ENCODE measurements at places on chromosomes 6 and 20. TPM values are rescaled to one million over a fixed set of nuclear protein-coding genes. Genes with fewer than 3 reads are reported as not detected.

DNA sequence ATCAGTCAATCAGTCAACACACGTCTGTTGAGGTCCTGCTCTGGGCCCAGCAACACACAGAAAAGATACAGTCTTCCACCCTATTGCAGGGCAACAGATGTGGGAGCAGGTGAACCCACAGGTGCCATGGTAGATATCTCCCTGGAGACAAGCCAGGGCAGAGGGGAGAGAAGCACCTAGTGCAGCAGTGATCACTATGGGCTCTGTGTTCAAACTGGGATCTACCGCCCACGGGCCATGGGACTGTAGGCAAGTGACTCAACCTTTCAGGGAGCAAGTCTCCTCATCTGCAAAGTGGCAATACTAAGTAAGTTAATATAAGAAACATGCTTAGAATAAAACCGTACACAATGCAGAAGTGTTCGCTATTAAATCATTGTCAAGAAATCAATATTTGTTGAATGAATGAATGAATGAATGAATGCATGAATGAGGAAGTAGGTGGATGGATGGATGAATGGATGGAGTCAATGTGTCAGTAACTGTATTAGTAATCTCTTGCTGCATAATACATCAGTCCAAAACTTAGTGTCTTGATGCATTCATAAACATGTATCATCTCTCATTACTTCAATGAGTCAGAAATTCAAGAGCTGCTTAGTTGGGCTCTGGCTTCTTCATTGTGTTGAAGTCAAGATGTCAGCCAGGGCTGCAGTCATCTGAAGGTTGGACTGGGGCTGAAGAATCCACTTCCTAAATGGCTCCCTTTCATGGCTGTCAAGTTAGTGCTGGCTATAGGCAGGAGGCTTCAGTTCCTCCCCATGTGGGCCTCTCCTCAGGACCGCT, 31.9 kb upstream of the NFATC2 start:
- no peak for DNase-seq

GRCh38 chr6:89596056-89596455, 42.5 kb downstream of the LYRM2 start:
- no peak for DNase-seq

- DNase-seq = no peak
Observed at GRCh38 chr6:110755411-110755834, 59.8 kb downstream of the CDK19 start.

GRCh38 chr6:33445119-33445603, 9.2 kb upstream of the ZBTB9 start:
- no peak for DNase-seq

GRCh38 chr6:28064272-28064671, 16.1 kb upstream of the ZNF165 start:
- no peak for DNase-seq

GRCh38 chr6:11938285-11938890, 73.7 kb upstream of the HIVEP1 start:
- DNase-seq = no peak

DNA sequence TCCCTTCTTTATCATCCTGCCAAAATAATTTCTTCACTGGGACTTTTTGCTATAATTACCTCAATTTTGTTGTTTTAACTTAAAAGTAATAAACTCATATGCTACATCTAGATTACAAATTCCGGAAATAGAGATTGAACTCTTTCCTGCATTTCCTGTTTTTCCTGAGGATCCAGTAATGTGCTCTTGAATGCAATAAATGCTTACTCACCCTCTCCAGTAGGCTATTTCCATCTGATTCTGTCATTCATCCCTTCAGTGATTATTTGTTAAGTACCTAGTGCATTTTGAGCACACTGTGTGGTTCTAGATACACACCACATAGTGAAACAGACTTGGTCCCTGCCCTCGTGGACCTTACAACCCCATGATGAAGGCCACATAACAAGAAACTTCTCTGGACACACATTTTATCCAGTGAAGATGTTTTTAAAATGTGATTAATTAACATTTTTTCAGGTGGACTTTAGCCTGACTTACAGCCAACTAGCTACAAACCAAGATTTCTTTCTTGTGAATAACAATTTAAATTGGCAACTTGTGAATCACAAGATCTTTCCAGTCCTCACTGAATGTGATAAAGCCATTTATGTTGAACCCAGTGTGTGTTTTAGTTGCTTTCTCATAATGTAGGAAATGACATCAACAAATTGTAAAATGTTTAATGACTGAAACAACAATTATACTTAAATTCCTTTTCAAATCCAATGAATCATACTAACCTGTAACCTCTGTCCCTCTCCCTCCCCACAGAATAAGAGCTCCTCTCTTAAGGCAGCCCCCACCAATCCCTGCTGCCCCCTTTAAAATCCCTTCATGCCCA, 272.3 kb downstream of the KHDC1L start:
- DNase-seq = no peak

- DNase-seq = no peak
Observed at GRCh38 chr6:24397631-24398030, 5.1 kb upstream of the MRS2 start.

GRCh38 chr20:63395723-63396122, 34.6 kb upstream of the CHRNA4 start:
- DNase-seq = no peak

DNA sequence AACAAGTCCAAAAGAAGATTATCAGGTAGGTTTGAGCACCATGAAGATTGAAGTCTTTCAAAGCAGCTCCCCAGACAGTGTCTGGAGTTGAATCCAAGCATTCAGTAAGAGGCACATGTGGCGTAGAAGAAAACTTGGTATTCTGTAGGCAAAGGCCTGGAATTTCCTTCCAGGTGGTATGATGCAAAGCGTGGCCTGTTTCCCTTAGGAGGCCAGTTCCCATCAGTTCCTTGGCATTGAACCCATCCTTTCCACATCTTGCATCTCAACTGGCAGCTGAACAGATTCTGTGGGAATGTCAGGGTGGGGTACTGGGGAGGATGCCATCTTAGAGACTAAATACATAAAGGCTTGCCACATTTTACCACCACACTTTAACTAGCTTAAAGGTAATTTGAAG, 516.0 kb downstream of the BTBD3 start:
- no peak for DNase-seq

- DNase-seq = no peak
Observed at GRCh38 chr6:145372671-145373151, 362.6 kb downstream of the EPM2A start.

DNA sequence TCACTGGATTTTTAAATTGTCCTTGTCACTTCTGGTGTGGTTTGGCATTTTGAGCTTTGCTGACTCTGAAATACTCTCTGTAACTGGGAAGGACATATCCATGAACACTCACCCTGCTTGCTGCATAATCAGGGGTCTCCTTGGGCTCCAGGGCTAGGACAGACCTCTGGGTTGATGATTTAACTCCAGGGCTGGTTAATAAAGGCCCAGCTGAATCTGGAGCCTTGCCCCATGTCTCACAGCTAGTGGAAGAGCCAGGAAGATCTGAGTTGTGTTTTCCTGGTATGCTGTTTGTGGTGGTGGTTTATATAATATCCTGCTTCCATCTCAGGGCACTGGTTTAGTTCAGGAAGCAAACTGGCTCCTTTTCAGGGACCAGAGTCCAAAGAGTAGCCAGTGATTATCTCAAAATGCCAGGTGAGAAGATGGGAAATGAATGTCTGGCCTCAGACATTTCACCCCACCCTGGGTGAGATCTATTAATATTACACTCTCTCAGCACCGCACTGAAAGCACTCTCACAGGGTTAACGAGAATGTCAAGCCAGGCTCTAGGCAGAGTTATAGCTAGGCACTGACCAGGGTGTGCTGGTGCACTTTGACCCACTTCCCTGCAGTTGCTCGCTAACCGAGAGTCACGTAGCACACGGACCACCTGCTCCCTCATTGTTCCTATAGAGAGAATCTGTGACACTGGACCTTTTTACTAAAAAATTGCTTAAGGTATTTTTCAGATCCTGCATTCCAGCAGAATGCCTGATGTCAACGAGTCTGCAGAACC, 90.1 kb upstream of the SLC22A16 start:
- DNase-seq = no peak

DNA sequence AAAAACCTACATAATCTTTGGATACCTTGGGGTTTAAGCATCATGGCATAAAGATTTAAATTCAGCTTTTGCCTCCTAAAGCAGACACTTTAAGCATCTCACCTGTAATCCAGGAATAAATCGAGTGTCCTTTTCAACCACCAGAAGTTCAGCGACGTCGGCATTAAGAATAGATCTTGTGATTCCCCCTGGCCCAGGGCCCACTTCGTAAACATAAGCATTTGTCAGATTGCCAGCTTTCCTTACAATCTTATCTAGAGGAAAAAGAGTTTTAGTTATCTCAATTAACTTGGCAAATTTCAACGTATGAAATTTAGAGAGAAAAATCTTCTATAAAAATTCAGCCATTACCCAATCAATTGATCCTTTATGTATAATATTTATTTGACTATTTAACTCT, 3.2 kb downstream of the TFB1M start:
- no peak for DNase-seq

GRCh38 chr6:130674604-130675003, 152.6 kb upstream of the SMLR1 start:
- no peak for DNase-seq

Gene AIF1
- polyA plus RNA-seq = 78.2 TPM

Gene CLPSL2
- polyA plus RNA-seq = not detected

Gene LTB
- polyA plus RNA-seq = 0.53 TPM

Gene RIPPLY2
- polyA plus RNA-seq = not detected

Gene RGS17
- polyA plus RNA-seq = 3.4 TPM

Gene ANKRD6
- polyA plus RNA-seq = 26.4 TPM

Gene BPIFB4
- not detected for polyA plus RNA-seq

Gene RBPJL
- 0.20 TPM for polyA plus RNA-seq
